ENCODE measurements at places on chromosomes 5 and 9.

- DNase-seq = no peak
Measured at GRCh38 chr9:113477661-113478060, 14.1 kb downstream of the RGS3 start.

DNA sequence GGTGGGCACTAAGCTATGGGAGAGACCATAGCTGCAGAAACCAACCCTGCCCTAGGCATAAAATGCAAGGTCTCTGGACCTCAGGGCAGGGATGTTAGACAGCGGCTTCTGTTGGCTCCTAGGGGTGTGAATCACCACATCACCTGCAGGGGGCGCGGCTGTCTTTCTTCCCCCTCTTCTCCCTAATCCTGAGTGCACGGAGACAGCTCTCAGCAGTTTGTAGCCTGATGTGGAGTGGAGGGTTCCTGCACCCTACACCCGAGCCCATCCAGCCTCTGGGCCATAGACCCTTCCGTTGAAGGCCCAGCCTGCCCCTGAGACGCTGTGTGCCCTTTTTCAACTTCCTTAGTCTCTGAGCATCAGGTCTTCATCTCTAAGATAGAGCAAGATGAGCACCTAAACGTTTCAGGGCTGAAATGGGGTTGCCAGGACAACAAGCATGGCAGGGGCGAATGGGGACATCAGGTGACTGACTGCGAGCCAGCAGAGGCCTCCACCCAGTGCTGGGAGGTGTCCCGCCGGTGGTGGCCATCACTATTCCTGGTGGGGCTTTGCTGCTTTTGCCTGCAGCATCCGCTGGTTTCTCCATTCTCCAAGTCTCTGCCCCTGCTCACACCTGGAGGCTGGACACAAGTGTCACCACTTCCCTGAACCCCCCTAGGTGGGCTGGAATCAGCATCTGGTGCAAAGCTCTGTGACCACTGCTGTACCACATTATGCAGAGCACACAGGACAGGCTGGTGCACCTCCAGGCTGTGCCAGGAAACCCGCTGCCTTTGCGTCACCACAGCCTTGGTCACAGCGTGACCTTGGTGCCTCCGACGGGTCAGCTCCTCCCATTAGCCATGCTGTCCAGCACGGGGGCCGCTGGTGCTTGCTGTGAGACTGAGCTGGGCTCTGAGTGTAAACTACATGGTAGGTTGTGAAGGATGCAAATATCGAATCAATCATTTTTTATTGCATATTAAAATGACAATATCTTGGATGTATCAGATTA lies 2.5 kb upstream of the SEC16A start:
- peak; percentile 95 for DNase-seq

GRCh38 chr5:23316060-23316591 lies 191.3 kb upstream of the PRDM9 start:
- DNase-seq = no peak

- DNase-seq = no peak
Measured at GRCh38 chr9:89608641-89609335, 4.0 kb downstream of the GADD45G start.

GRCh38 chr5:161900981-161901380 lies 53.1 kb downstream of the GABRA1 start:
- DNase-seq = no peak

DNA sequence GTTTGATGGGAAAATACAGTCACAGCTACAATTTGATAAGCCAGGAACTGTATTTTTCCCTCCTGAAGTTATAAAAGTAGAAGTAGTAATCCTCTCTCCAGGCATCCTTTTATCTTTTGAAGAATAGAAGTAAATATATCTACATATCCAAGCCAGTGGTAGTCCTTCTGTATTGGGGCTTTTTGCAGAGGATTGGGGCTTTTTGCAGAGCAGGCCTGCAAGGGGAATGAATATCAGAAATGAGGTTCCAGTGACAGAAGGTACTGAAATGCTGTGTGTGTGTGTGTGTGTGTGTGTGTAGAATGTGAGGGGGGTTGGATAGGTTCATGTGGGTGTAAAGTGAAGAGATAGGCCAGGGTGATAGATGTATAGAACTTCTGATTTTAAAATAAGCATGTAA lies 127.4 kb downstream of the COMMD10 start:
- DNase-seq = no peak

- no peak for DNase-seq
Measured at GRCh38 chr9:87518702-87519335, 21.2 kb downstream of the DAPK1 start.

- no peak for DNase-seq
Measured at GRCh38 chr5:68550015-68550414, 334.5 kb downstream of the PIK3R1 start.

- peak; percentile 22 for DNase-seq
Measured at GRCh38 chr9:88799541-88800328, 191.5 kb upstream of the S1PR3 start.

- peak; percentile 49 for DNase-seq
Measured at GRCh38 chr9:87713278-87713987, 12.5 kb upstream of the CTSL start.

- no peak for DNase-seq
Measured at GRCh38 chr9:92988215-92988768, 41.0 kb downstream of the FGD3 start.

GRCh38 chr5:73298251-73298771 lies 125.3 kb downstream of the TMEM174 start:
- DNase-seq = no peak

GRCh38 chr5:33507426-33507825 lies 66.7 kb downstream of the TARS1 start:
- no peak for DNase-seq

- DNase-seq = no peak
Measured at GRCh38 chr5:138828556-138828955, 46.6 kb downstream of the LRRTM2 start.

- DNase-seq = no peak
Measured at GRCh38 chr5:178483620-178484019, 106.6 kb downstream of the COL23A1 start.

DNA sequence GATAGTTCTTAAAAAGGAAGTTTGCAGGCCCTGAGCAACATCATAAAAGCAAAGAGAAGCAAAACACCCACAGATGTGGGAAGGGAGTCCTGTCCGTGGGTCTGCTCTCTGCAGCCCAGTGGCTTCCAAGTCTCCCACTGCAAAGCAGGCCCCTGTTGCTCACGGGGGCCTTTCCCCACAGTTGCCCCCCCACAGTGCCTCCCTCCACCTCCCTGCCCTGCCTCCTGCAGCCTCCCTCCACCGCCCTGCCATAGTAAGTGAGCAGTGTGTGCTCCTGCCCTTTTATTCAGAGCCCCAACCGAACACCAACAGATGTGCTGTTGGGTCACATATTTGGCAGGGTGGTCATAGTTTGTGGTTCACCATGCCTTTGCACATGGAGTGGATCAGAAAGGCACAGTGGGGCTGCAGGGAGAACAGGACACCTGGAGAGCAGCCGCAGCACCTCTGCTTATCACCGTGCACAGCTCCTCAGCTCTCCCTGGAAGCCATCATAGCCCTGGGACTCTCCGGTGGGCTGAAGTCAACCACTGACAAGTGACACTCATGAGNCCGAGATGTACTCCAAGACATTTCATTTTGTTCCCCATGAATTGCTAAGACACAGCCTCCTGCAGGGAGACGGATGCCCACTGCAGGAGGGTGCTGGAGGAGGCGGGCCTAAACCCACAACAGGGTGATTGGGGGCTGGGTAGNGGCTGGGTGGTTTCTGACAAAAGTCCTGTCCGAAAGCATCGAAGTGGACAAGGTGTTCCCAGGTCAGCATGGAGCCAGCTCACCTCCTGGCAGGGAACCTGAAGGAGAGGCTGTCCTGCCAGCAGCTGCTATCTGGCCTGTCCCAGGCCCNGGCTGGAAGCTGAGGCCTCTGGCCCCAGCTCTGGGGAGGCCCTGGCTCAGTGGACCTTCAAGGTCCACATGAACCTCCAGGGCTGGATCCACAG lies 278.9 kb downstream of the GADD45G start:
- no peak for DNase-seq

- DNase-seq = peak; percentile 36
Measured at GRCh38 chr5:88889189-88890069, 6.4 kb upstream of the MEF2C start.

GRCh38 chr9:129202613-129203555 lies 24.8 kb upstream of the IER5L start:
- peak; percentile 86 for DNase-seq

DNA sequence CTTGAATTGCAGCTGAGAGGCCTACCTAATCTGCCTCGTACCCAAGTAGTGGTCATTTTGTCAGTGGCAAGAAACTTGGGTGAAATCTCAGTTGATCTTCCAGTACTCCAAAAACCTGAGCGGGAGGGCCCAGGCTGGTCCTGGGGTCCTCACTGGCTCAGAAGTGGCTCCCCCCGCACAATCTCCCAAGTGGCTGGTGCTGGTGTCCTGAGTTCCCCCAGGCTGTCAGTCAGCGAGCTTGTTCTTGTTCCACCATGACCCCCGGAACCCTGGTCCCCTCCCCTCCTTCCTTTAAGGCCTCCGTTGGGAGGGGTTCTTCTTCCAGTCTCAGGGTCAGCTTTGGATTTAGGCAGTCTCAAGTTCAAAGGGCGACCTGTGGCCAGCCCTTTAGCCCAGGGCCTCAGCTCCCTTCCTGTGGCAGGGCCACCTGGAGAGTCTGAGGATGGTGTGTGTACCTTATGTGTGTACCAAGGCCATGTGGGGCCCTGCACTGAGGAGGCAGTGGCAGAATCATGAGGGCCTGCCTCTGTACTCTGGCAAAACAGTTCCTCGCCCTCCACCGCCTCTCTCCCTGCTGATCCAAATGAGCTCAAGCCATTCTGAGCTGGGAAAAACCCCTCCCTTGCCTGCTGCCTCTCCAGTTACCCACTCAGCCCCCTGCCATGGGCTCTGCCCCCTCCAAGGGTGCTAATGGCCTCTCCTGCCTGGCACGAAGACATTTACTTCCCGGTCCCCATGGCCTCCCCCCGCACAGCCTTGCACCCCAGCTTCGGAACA lies 4.5 kb upstream of the DBN1 start:
- no peak for DNase-seq

DNA sequence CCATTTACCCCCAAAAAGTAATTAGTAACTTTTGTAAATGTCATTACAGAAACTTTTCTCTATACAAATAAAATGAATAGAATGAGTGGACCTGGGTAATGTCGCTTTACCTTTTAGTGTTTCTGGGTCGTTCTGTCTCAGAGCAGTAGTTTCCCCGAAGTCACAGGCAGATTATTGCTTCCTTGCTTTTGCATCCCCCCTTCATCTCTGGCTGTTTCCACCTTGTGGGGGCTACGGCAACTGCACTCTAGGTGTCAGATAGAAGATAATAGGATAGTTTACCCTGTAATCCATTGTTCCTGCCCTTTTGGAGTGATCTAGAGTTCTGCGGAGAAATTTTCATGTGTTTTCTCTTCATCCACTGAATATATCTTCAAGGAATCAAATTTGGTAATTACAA lies 68.7 kb downstream of the PRR16 start:
- DNase-seq = peak; percentile 33

DNA sequence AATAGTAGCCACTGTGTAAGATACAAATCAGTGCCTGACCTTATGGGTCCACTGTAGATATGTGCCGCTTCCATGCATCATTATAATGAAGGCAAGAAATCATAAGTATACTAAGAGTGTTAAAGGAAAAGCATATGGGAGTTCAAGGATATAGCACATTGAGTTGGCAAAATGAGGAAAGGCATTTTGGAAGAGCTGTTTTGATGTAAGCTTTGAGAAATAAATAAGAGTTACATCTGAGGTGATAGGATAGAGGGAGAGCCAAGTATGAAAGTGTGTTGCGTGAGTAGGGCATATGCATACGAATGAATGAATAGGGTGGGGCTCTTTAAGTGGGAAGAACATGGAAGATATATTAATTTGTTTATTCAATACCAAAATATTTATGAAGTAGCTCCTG lies 101.0 kb upstream of the DMAC1 start:
- DNase-seq = no peak

DNA sequence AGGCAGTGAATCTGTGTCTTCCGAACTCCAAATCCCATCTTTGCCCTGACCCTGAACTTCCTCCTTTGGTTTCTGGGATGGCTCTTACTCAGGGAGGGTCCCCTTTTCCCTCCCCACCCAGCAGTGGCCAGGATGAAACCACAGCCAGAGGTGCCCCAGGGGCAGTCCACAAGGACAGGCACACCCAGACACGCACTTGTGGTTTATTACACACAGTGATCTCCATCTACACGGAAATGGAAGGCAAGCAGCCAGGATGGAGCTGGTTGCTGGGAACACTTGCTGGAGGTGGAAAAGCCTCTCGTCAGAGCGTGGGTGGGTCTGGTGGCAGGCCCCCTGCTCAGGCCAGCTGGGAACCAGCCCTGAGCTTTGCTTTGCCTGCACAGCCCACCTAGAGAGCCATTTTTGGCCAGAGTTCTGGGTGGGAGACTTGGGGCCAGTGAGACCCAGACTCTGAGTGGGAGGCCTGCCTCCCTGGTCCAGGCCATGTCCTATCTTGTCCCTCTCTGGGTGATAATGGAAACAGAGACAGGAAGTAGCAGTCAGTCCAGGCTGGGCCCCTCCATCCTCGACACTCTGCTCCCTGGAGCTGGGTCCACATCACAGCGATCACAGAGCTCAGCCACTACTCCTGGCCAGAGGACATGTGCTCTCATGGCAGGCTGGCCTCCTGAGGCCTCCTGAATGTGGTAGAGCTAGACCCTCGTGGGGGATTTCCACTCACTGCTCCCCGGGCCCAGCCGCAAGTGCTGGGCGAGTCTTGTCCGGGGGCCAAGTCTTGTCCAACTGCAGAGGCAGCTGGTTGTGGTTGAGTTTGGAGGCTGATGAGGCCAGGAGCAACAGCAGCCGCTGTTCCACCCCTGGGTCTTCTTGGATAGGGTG lies 5.1 kb upstream of the PHYKPL start:
- no peak for DNase-seq

GRCh38 chr5:66518753-66519152 lies 77.4 kb upstream of the MAST4 start:
- peak; percentile 5 for DNase-seq

- no peak for DNase-seq
Measured at GRCh38 chr5:155460501-155460931, 447.0 kb downstream of the KIF4B start.

- DNase-seq = no peak
Measured at GRCh38 chr5:175542232-175542965, 64.0 kb downstream of the SFXN1 start.

- DNase-seq = no peak
Measured at GRCh38 chr5:132389051-132389331, 19.5 kb downstream of the SLC22A5 start.

DNA sequence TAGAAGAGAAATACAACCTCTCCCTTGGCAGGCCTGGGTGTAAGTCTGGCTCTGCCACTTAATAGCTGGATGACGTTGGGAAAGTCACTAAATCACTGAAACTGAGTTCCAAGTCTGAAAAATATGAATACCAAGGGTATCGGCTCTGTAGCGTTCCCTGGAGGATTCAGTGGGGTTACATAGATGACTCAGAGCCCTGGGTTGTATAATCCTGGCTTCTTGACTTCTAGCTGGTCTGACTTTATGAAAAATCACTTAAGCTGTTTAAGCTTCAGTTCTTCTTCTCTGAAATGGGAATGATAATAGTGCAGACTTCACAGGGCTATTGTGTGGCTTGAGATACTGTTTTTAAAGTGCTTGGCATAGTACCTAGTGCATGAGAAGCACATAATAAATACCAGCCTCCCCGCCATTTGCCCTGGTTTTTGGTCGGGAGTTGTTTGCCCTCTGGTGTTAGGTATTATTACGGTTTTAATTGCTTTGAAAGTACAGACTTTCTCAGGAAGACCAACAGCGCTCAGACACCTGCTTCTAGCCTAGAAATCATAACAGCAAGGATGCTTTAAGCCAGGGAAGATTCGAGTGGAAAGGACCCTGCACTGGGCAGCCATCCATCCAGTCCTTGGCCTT lies 43.0 kb downstream of the CYFIP2 start:
- no peak for DNase-seq
